SK-MEL-5 (cell line): ENCODE measurements at places on chromosomes 3 and 15. TPM values are rescaled to one million over a fixed set of nuclear protein-coding genes. Genes with fewer than 3 reads are reported as not detected.

The TRH gene
- total RNA-seq = not detected in 2 replicates

The CDHR4 gene
- not detected in 2 replicates for total RNA-seq

The SV2B gene
- 0.11 and 0.18 TPM in 2 replicates for total RNA-seq

The ALS2CL gene
- 0.43 and 0.90 TPM in 2 replicates for total RNA-seq

The STAC gene
- 2.2 TPM in 1 of 2 replicates, not detected in the other for total RNA-seq

The RFTN1 gene
- 1.8 and 2.8 TPM in 2 replicates for total RNA-seq

The USP50 gene
- 1.2 TPM in 1 of 2 replicates, not detected in the other for total RNA-seq

The HACL1 gene
- total RNA-seq = 51.9 and 56.5 TPM in 2 replicates

The MOBP gene
- not detected in 2 replicates for total RNA-seq

The CCDC54 gene
- total RNA-seq = not detected in 2 replicates

The GOLGA6A gene
- total RNA-seq = not detected in 2 replicates

The SIDT1 gene
- 0.05 and 0.13 TPM in 2 replicates for total RNA-seq

The ARMC8 gene
- 35.0 and 44.7 TPM in 2 replicates for total RNA-seq

The NCEH1 gene
- 4.4 and 6.2 TPM in 2 replicates for total RNA-seq

The FOXB1 gene
- total RNA-seq = not detected in 2 replicates

The BTLA gene
- not detected in 2 replicates for total RNA-seq

The GOLGA8T gene
- not detected in 2 replicates for total RNA-seq

The CLSTN2 gene
- not detected in 2 replicates for total RNA-seq

The RSL24D1 gene
- total RNA-seq = 214 and 237 TPM in 2 replicates

The MAPKAPK3 gene
- 64.8 and 66.5 TPM in 2 replicates for total RNA-seq

The ALDH1L1 gene
- total RNA-seq = 0.19 and 1.1 TPM in 2 replicates

The DET1 gene
- 7.6 and 9.6 TPM in 2 replicates for total RNA-seq

The LEKR1 gene
- total RNA-seq = 0.21 TPM in 1 of 2 replicates, not detected in the other

The NEO1 gene
- total RNA-seq = 11.5 and 14.0 TPM in 2 replicates

The KLF15 gene
- 20.4 and 23.5 TPM in 2 replicates for total RNA-seq

The RGMA gene
- not detected in 2 replicates for total RNA-seq

The VGLL3 gene
- 0.05 and 0.08 TPM in 2 replicates for total RNA-seq

The CLDN18 gene
- not detected in 2 replicates for total RNA-seq

The A4GNT gene
- not detected in 2 replicates for total RNA-seq

The MLF1 gene
- 19.8 and 20.2 TPM in 2 replicates for total RNA-seq

The LRRN1 gene
- total RNA-seq = 0.03 TPM in 1 of 2 replicates, not detected in the other

The NMB gene
- 2.5 and 5.4 TPM in 2 replicates for total RNA-seq

The PPIB gene
- total RNA-seq = 1,210 and 1,292 TPM in 2 replicates

The SLC9C1 gene
- total RNA-seq = 0.11 and 0.64 TPM in 2 replicates

The SERPINI1 gene
- total RNA-seq = 14.4 and 14.6 TPM in 2 replicates

The SHC4 gene
- total RNA-seq = 20.9 and 21.3 TPM in 2 replicates

The EXOSC7 gene
- 53.7 and 57.8 TPM in 2 replicates for total RNA-seq

The RLBP1 gene
- total RNA-seq = 33.8 and 37.2 TPM in 2 replicates

The CRABP1 gene
- total RNA-seq = 0.51 TPM in 1 of 2 replicates, not detected in the other

The FXR1 gene
- 142 and 158 TPM in 2 replicates for total RNA-seq

The GABRR3 gene
- not detected in 2 replicates for total RNA-seq

The GOLGA6D gene
- not detected in 2 replicates for total RNA-seq

The HHLA2 gene
- not detected in 2 replicates for total RNA-seq

The SPINT1 gene
- total RNA-seq = 0.32 and 1.4 TPM in 2 replicates
